T-helper 17 cell (primary cell): ENCODE measurements at places on chromosomes 1 and 21. TPM values are rescaled to one million over a fixed set of nuclear protein-coding genes. Genes with fewer than 3 reads are reported as not detected.
A peak's percentile ranks its signal among the peaks of the same experiment; 100 is the strongest.

- peaks cover 65% of the 10 kb centered on the region for H3K27me3 ChIP-seq
- peak within 1 kb of the TSS; percentile 87 for H3K4me3 ChIP-seq
Observed at GRCh38 chr1:66533804-66534740, at the start of gene SGIP1. TSS of gene SGIP1 (plus strand) at chr1:66534153. CDS start at chr1:66534359, 206 bp downstream.

DNA sequence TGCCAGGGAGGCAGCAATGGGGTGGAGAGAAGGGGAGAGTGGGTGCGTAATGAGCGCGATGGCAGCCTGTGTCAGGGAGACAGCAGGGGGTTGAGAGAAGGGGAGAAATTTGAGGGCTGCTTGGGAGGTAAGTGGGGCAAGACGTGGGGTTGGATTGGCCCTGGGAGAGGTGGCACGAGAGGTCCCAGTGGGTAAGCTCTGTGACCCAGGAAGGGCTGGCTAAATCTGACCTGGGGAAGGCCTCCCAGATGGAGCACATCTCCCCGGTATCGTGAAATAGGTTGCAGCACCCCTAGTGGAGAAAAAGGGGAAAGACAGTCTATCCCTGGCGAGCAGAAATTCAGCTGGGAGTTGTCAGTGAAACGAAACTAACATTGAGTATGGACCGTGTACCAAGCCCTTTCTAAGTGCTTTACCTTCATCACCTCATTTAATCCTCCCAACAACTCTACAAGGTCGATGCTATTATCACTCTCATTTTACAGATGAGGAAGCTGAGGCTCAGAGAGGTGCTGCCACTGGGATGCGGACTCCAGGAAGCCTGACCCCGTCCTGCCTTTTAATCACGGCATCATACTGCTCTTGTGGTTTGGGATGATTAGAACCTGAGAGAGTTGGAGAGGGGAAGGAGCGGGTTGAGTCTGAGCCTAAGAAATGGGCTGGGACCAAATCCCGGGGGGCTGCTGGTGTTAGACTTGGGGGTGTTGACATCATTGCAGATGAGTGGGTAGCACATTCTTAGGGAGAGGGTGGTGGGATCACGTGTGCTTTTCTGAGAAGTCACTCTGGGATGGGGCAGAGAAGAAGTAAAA is 56.6 kb upstream of the RPL11 start:
- peak overlapping the region; percentile 84 for H3K4me3 ChIP-seq
- H3K36me3 ChIP-seq, result no peaks in the 10 kb centered on the region
- H3K4me1 ChIP-seq, result peaks cover 17% of the 10 kb centered on the region
- H3K27me3 ChIP-seq, result no peaks in the 10 kb centered on the region
- peak overlapping the region; percentile 95 for H3K27ac ChIP-seq

- DNase-seq, result no peak
- no peaks in the 10 kb centered on the region for H3K27me3 ChIP-seq
- H3K4me1 ChIP-seq, result peaks cover 9% of the 10 kb centered on the region
- H3K4me3 ChIP-seq, result no peak overlapping the region
- H3K36me3 ChIP-seq, result no peaks in the 10 kb centered on the region
- H3K27ac ChIP-seq, result no peak overlapping the region
Observed at GRCh38 chr21:34593423-34593822, 21.5 kb downstream of the RCAN1 start.

DNA sequence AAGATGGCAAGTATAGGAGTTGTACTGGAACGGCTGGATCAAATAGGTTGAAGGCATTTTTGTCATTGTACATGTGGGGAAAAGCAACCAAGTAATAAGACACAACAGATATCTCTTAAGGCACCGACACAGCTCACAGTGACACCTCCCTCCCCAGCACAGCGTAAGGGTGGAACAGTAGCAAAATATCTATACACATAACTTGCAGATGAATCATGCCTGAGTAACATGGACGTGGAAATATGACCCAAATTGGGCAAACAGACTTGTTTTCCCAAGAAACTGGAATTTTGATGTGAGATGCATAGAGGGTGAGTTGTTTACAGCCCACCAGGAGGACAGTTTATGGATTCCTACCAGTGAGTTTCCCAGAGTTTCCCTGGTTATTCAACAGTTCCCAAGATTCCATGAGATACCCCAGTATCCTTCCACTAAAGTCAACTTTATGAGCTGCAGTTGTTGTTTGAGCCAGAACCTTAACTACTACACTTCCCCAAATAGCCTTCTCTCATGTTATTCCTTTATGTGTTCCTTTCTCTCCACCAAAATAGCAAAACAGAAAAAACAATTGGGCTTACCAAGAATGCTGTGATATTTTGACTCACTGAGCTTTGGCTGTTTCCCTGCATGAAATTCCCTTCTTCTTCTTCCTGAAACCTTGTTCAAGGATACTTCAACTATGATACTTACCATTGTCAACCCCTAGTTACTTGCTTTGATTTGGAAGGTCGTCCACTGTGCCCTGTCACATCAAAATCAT is 7.1 kb upstream of the DR1 start:
- H3K27me3 ChIP-seq, result no peaks in the 10 kb centered on the region
- no peak overlapping the region for H3K4me3 ChIP-seq
- H3K27ac ChIP-seq, result no peak overlapping the region
- peaks cover 6% of the 10 kb centered on the region for H3K36me3 ChIP-seq
- peaks cover 8% of the 10 kb centered on the region for H3K4me1 ChIP-seq

- peaks cover 59% of the 10 kb centered on the region for H3K27me3 ChIP-seq
- no peak overlapping the region for H3K27ac ChIP-seq
- no peaks in the 10 kb centered on the region for H3K36me3 ChIP-seq
- H3K4me3 ChIP-seq, result no peak overlapping the region
- H3K4me1 ChIP-seq, result peaks cover 2% of the 10 kb centered on the region
Observed at GRCh38 chr1:209866201-209866600, 38.4 kb downstream of the UTP25 start.

DNA sequence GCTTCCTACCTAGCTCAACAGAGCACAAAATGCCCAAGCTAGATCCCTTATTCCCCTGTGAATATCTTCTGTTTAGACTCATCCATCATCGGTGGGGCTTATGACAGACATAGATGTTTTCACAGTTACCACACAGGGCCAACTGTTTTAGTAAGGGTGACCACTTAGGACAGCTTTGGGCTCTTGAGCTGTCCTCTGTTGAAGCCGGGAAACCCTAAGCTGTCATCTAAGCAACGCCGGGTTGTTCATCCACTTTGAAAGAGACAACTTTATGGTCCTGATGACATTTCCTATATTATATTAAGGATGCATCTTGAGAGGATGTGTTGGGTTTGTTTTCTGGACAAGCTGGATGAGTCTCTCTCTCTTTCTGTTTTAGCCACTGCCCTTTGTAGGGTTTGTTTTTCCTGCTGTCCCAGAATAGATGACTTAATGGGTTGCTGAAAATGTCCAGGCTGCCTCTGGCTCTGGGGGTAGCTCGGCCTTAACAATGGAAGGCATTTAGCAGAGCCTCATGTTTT is 110.5 kb upstream of the UBE2U start:
- H3K27me3 ChIP-seq, result peaks cover 18% of the 10 kb centered on the region
- no peaks in the 10 kb centered on the region for H3K36me3 ChIP-seq
- no peaks in the 10 kb centered on the region for H3K4me1 ChIP-seq
- no peak overlapping the region for H3K27ac ChIP-seq

KCNC4 gene
- total RNA-seq, result 12.2 TPM

DNA sequence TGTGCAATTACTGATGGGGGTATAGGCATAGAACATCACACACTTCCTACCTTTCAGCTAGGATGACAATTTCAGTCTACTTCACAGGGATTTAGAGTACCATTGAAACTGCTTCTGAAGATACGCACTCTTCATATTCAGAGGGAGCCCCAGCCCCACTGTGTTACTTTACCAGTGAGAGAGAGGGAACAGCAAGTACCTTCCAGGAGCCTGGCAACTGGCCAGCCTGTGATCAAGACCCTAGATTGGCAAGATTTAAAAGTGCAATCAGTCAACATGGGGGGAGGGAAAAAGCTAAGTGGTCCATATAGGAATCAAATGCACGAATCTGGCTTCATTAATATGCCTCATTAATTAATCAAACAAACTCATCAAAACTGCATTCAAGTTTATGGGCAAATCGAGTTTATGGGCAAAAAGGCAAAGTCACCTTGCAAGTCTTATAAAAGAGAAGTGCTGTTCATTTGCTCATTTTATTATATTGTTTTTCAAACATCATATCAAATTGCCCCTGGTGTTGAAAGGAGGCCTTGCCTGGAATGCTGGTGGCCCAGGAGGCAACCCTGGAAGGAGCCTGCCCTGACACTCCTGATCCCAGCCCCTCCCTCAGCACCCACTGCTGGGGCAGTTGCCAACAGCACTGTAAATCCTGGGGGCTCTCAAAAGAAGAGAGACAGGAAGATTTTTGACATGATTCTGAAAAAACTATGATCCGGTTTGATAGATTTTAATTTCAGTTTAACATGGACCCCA is 184.9 kb upstream of the DPT start:
- no peak overlapping the region for H3K4me3 ChIP-seq
- DNase-seq, result no peak
- H3K27ac ChIP-seq, result no peak overlapping the region
- H3K4me1 ChIP-seq, result peaks cover 2% of the 10 kb centered on the region
- no peaks in the 10 kb centered on the region for H3K36me3 ChIP-seq

PTPRU gene
- total RNA-seq, result not detected

DNA sequence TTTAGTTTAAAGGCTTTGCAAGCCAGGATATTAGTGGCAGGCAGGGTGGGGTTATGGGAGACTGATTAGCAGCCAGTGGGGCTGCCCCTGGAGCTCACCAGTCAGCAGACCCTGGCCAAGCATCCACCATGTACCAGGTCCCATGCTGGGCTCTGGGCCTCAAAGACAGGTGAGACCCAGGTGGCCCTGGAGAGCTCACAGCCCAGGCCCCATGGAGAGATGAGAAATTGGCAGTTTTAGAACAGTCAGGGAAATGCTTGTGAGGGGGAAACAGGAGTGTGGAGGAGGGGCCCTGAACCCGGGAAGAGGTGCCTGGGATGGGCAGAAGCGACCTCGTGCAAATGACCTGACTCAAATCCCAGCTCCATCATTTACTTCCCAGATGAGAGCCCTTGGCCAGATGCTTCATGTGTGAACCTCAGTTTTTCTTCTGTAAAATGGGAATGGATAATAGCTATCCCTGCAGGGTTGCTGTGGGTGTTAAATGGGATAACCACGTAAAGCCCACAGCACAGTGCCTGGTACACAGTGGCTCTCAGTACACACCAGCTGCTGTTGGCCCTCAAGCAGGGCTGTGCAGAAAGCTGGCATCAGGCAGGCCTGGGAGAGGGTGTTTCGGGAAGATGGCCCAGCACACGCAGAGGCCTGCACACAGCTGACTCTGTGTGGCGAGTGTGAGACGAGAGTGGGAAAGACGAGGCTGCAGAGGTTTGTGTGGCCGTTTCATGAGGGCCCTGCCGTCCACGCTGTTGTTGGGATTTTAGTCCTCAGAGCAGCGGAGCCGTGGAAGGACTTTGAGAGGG is 518.5 kb downstream of the PTPRU start:
- H3K4me3 ChIP-seq, result no peak overlapping the region
- no peak overlapping the region for H3K27ac ChIP-seq
- peaks cover 44% of the 10 kb centered on the region for H3K27me3 ChIP-seq
- no peaks in the 10 kb centered on the region for H3K36me3 ChIP-seq
- DNase-seq, result no peak
- no peaks in the 10 kb centered on the region for H3K4me1 ChIP-seq

GRCh38 chr1:1889847-1890505 is 911 bp downstream of the GNB1 start:
- DNase-seq, result peak; percentile 40
- H3K4me1 ChIP-seq, result peaks cover 45% of the 10 kb centered on the region
- H3K4me3 ChIP-seq, result peak overlapping the region; percentile 87
- H3K27ac ChIP-seq, result peak overlapping the region; percentile 92
- no peaks in the 10 kb centered on the region for H3K27me3 ChIP-seq

DNA sequence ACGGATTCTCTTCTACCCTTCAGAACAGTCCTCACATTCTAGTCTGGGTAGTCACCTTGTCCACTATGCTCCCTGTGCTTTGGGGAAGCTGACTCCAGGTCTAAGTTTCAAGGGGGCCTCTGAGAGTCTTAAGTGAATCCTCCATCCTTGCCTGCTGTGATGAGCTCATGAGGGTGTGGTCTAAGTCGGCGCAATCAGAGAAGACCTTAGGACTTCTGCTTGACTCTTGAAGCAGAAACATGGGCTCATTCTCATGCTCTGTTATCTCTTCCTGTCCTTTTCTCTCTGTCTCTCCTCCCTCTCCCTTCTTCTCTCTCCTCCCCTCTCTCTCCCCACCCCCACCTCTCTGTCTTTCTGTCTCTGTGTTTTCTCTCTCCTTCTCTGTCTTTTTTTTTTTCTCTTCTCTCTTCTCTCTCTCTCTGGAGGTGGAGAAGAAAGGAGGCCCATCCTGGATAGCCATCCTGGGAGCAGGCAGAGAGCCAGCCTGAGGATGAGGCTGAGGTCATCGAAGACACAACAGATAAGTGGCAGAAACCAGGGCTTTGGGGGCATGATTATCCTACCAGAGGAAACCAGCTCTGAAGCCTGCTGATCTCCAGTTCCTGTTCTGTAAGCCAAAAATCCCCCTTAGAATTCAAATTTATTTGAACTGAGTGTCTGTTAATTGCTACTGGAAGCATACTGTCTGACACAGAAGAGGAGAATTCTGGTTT is 245.6 kb downstream of the SIPA1L2 start:
- peaks cover 10% of the 10 kb centered on the region for H3K27me3 ChIP-seq
- no peak overlapping the region for H3K4me3 ChIP-seq
- H3K27ac ChIP-seq, result no peak overlapping the region
- H3K4me1 ChIP-seq, result no peaks in the 10 kb centered on the region
- H3K36me3 ChIP-seq, result no peaks in the 10 kb centered on the region
- DNase-seq, result no peak

RNU5D-1 gene
- not detected for total RNA-seq

DNA sequence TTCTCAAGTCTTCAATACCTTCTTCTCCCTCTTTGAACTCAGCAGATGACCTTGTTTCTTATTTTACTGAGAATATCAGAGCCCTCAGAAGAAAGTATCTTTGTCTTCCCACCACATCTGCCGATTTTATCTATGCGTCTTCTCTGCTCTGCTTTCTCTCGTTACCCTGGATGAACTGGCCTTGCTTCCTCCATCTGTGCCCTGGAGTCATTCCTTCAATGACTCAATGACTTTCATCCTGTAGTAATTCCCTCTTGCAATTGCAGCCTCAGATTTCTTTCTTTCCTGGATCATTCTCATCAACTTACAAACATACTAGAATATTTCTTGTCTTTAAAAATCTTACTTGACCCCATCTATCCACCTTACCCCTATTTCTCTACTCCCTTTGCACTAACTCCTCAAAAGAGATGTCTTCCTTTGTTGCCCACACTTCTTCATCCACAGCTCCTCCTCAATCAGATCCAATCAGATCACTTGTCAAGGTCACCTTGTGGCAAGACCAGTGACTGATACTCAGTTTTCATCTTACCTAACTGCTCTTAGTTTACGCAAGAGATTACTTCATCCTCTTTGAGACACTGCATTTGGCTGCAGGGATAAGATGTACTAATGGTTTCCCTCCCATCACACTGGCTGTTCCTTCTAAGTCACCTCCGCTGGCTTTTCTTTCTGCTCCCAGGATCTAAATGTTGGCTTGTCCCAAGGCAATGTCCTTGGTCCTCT is 8.2 kb upstream of the TGFBR3 start:
- peaks cover 16% of the 10 kb centered on the region for H3K4me1 ChIP-seq
- no peaks in the 10 kb centered on the region for H3K36me3 ChIP-seq
- no peak overlapping the region for H3K4me3 ChIP-seq
- DNase-seq, result no peak
- no peaks in the 10 kb centered on the region for H3K27me3 ChIP-seq
